ENCODE measurements at places on chromosomes 7 and 10. TPM values are rescaled to one million over a fixed set of nuclear protein-coding genes. Genes with fewer than 3 reads are reported as not detected.

ATG9B gene
- total RNA-seq = 4.7 TPM

GPC2 gene
- 3.9 TPM for total RNA-seq

RARRES2 gene
- total RNA-seq = not detected

CPA2 gene
- total RNA-seq = not detected

ZNF680 gene
- 8.5 TPM for total RNA-seq

MAGI2 gene
- total RNA-seq = 0.17 TPM

SFTPA1 gene
- total RNA-seq = not detected

PAPOLB gene
- not detected for total RNA-seq

MCM10 gene
- total RNA-seq = 104 TPM
